Psoas muscle (tissue), 8 donors: ENCODE measurements at places on chromosomes 6 and 20. TPM values are rescaled to one million over a fixed set of nuclear protein-coding genes. Genes with fewer than 3 reads are reported as not detected.

GRCh38 chr20:57402206-57403125, 11.3 kb downstream of the RBM38 start:
- peak overlapping the region; percentile 58 for H3K27ac ChIP-seq
- peaks cover 60% of the 10 kb centered on the region for H3K36me3 ChIP-seq
- DNase-seq: peak; percentile 39
- no peak overlapping the region for H3K4me3 ChIP-seq
- H3K4me1 ChIP-seq: peaks cover 87% of the 10 kb centered on the region

Gene LGSN
- not detected for polyA plus RNA-seq

Gene MEI4
- polyA plus RNA-seq: not detected

DNA sequence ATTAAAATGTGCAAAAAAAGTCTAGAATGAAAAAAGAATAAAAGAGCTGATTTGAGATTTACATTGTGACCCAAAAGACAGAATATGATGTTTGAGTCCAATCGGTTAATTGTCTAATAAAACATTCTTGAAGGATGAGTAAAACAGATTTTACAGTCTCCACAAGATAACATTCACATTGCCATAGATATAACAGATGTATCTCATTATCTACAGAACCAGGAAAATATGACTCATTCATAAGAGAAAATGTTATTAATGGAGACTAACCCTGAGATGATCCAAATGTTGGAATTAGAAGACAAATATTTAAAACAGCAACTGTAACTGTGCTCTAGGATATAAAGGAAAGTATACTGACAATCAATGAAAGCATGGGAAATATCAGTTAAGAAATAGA, 141.7 kb downstream of the RFX6 start:
- no peak overlapping the region for H3K27ac ChIP-seq
- H3K4me1 ChIP-seq: no peaks in the 10 kb centered on the region
- no peak for DNase-seq
- no peaks in the 10 kb centered on the region for H3K27me3 ChIP-seq
- H3K4me3 ChIP-seq: no peak overlapping the region

DNA sequence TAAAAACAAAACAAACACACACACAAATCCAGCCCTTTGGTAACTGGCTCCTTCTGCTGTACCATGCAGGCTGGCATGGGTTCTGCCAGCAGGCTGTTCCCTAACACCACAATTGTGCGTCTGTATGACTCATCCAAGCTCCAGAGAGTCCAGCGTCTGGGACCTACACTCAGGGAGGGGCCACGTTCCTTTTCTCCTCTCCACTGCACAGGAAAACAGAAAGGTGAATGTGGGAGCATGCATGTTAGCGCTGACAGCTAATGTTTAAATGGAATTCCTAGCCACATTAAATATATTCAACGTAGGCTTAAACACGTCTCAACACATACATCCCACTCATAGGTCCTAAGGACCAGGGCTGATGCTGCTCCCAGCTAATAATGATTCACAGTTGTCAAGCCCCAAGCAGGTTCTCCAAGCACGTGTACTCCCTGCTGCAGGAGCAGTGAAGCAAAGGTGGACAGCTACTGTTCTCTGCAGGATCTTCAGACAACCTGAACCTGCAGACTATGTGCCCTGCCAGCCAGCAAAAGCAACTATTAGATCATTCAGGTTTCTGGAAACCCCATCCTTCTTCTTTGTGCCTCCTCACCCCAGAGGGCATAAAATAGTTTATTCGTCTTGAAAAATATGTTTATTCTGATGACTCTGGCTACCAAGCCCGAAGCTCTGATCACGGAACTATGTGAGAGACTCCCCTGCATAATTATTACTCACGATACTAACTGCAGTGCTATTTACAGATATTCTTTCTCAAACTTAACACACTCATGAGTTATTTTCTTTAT, 20.9 kb downstream of the MAP1LC3A start:
- peaks cover 28% of the 10 kb centered on the region for H3K4me1 ChIP-seq
- peak; percentile 82 for DNase-seq
- H3K27ac ChIP-seq: peak overlapping the region; percentile 66
- H3K4me3 ChIP-seq: no peak overlapping the region
